ENCODE measurements at places on chromosomes 11 and 22.

GRCh38 chr22:30680991-30681770 lies 13.5 kb upstream of the OSBP2 start:
- DNase-seq, result no peak

DNA sequence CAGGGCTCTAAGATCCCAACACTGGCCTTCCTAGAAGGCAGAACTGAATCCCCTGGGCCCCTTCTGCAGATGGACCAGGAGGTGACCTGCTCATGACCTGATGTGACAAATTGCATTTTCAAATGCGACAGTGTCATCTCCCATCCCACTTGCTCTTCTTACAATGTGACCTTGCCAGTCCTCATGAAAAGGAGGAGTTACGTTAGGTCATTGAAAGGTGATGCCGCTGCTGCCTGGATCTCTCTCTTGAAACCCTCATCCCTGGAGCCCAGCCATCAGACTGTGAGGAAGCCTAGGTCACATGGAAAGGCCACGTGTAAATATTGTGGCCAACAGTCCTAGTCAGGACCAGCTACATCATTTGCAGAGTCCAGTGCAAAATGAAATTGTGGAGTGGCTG lies 5.7 kb upstream of the C1QTNF4 start:
- no peak for DNase-seq

- DNase-seq, result no peak
Observed at GRCh38 chr22:18096823-18097222, 13.8 kb upstream of the TUBA8 start.

DNA sequence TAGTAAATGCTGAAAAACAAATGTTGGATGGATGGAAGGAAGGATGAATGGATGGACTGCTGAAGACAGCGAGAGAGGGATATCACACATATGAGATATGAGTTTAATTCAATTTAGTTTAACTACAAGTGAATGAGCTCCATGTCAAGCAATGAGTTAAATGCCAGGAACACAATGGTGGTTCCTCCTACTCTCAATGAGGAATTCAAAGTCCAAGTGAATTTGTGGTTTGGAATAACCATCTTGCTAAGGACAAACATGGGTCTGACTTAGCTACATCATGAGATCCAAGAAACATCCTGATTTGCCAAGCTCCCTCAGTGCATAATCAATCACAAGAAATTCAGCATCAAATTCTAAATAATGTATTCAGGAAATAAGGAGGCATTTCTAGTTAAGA lies 26.1 kb upstream of the PPP2R1B start:
- no peak for DNase-seq

DNA sequence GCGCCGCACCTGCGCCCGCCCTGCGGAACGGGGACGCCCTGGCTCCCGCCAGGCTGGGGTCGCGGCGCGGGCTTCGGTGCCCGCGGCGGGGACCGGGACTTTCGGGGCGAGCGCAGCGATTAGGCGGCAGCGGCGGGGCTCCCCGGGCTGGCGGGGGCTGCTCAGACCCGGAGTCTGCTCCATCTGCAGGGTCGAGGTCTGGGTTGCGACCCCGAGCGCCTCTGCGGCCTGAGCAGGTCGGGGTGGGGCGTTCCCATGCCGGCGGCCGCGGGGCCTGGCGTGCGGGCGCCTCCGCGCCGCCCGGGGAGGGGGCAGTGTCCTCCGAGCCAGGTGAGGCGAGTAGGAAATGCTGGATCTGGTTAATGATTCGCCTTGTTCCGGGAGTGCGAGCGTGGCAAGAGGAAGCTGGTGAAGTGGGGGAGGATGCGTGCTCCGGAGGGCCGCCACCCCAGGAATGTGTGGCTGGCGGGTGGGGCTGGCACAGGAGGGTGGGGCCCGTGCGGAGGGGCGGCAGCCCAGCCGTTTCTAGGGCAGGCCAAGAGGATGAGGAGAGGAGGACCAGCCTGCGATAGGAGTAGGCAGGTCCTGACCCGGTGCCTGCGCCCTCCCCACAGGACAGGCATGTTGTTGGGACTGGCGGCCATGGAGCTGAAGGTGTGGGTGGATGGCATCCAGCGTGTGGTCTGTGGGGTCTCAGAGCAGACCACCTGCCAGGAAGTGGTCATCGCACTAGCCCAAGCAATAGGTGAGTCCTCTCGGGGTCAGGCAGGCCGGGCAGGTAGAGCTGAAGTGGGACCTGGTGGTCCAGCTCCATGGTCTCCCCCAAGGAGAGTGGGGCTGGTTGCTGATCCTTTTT lies 606 bp downstream of the RASSF7 start:
- DNase-seq, result peak; percentile 56

- no peak for DNase-seq
Observed at GRCh38 chr22:28935140-28935539, 51.8 kb downstream of the ZNRF3 start.

DNA sequence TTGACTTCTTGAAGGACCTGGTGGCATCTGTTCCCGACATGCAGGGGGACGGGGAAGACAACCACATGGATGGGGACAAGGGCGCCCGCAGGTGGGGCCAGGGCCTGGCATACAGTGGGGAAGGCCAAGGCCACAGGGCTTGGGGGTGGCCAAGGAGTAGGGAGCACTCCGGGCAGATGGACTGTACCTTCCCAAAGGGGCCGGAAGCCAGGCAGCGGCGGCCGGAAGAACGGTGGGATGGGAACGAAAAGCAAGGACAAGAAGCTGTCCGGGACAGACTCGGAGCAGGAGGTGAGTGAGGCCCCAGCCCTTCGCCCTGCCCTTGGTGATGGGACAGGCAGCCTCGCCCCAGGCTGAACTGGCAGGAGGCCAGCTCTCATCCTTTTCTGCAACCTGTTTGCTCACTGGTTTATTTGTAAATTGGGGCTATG lies 1.2 kb downstream of the DRAP1 start:
- no peak for DNase-seq

DNA sequence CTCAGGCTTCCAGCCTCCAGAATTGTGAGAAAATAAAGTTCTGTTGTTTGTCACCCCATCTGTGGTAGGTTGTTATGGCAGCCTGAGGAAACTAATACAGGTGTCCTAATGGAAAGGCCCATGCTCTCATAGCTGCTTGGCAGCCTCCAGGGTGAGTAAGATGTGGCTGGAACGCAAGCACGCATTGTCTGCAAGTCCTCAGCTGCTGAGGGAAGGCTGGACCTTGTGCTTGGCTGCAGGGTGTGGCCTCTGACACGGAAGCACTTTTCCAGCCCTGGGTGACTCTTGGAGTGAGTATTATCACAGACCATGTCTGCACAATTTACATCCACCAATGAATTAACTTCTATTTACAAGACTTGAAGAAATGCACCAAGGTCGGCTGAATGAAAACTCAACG lies 44.4 kb upstream of the BARX2 start:
- DNase-seq, result no peak

DNA sequence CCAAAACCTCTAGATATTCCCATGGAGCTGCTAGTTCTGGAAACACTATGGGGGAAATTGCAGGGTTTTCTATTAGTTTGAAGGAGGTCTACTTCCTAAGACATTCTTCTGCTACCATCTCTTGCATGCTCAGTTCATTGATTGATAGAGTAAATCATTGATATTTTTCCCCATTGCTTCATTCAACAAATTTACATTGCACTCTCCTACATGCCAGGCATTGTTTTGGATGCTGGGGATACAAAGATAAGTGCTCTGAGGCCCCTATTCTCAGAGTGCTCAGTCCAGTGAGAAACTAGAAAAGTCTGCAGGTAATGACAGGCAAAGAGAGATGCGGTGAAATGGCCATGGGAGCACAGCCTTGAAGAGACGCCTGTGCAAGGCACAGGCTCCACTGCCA lies 313.1 kb downstream of the KIRREL3 start:
- no peak for DNase-seq

DNA sequence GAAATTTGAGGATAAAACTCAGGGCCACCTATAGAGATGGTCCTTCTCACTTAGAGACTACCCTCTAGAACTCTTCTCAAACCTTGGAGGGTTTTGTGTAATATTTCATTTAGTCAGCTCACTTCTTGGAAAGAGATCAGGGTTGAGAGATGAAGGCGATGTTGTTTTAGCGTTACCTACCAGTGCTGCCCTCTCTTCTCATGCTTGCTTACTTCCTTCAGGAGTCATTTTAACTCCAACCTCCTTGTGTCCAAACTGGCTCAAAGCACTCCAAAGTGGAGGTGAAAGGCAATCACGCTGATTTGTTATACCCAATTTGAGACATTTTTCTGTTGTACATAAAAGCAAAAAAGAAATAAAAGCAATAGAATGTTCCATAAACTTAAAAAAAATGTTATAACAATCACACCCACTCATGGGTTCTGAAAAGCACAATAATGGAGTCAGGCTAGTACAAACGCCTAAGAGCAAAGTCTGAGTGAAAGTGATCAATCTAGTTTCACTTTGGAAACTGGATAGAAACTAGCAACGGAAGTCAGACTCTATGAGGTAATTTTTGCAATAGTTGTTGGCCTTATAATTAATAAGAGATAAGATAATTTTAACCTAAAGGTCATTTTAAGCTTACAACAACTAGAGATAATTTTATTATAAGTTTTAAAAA lies 117.1 kb downstream of the MRTFA start:
- no peak for DNase-seq

DNA sequence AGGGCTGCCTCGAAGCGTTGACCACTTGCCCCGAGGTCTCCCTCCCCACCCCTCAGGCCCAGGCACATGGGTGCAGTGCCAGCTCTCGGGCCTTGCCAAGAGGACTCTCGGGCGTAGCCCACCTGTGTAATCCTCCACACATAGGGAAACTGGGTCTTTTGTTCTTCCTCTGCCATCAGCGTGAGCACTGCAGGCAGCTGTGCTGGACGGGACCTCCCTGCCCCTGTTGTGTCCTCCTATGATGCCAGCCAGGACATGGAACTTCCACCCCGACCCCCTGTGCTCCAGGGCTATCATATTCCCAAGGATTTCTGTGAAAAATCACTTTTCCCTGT lies 66.4 kb downstream of the PARVB start:
- no peak for DNase-seq
